ENCODE measurements at places on chromosomes 1 and 21.

DNA sequence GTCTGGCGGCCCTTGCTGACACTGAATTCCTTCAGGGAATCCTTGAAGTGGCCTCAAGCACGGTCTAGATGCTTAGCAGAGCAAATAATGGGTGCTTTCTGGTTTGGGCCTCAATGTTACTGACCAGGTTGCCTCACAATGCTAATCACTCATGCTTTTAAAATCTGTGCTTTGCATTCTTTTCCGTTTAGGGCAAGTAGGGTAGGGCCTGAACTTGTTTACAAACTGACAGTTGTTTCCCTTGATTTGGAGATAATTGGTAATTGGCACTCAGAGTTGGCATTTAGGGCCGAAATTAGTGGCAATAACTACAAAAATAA, 1.4 kb downstream of the VPS13D start:
- no peak for DNase-seq

DNA sequence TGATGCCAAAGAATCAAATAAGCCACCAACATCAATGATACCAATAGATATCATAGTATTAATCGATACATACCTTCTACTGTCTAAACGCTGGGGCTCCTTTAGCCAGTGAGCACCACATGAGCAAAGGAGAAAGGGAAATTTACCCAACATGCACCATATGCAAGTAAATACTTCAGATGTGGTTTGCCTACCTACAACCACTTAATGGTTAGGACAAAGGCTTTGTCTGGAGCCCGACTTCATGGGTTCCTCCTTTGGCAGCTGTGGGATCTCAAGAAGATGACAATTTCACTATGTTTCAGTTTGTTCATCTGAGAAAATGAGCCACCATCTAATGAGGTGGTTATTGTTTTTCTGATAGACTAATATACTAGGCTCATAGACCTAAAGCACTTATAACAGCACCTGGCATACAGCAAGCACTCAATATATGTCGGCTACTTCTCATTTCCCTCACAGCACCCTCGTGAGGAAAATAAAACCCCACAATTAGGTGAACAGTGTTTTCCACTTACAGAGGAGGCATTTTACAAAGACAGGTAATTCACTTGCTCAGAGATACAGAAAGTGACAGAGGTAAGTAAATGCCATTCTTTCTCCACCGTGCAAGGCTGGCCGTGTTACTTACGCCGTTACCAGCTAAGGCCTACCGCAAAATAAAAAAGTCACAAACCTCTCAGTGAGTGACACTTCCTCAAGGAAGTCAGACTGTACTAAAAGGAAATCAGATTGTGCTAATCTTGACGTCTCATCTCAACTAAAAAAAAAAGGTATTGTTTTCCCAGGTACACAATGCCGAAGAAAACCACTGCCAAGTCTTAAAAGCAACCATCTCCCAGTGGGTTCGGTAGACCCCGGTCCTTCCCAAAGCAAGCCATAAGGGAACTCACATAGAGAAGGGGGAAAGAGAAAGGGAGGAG, 1.6 kb downstream of the TTC13 start:
- DNase-seq = no peak

DNA sequence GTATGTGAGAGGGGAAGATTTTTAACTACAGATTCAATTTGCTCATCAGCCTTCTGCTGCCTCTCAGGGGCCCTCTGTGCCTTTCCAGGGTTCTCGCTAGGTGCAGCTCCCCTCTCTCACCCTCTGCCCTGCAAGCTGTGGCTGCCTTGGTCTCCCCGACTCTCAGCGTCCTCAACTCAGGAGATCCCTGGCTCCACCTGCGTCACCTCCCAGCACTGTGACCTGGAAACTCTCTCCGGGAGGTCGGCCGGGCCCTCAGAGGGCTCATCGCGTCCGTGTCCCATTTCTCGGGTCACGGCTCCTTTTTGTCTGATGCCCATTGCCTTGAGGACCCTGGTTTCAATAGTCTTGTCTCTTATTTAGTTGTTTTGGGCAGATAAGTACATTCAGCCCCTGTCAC, 63.5 kb upstream of the ADARB1 start:
- peak; percentile 64 for DNase-seq

GRCh38 chr1:14842891-14843290, 244.4 kb downstream of the KAZN start:
- DNase-seq = no peak

GRCh38 chr1:212506666-212507065, 73.9 kb downstream of the NENF start:
- no peak for DNase-seq

GRCh38 chr1:115198938-115199337, 109.6 kb upstream of the TSPAN2 start:
- DNase-seq = peak; percentile 19

DNA sequence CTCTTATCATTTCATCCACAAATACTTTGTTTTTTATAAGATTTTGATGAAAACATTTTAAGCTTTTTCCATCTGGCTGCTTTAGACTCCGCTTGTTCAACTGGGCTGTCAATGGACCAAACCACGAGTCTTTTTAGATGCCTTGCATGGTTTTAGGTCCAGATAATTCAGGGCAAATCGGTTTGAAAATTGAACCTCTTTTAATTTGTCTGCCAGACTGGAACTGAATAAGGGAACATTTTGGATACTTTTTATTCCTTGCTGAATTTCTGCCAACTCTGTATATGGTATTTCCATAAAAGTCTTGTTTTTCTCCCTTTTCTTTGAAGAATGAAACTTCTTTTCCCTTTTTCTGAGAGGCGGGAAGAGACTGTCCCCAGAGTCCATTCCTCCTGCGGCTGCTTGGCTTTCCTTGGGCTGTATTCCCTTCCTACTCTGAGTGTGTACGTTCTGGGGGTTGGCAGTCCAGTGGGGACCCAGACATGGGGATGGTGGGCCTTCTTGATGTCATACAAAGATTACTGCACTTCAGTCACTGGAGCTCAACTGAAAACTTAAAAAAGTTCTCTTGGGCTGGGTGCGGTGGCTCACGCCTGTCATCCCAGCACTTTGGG, 46.5 kb upstream of the CNN3 start:
- no peak for DNase-seq

DNA sequence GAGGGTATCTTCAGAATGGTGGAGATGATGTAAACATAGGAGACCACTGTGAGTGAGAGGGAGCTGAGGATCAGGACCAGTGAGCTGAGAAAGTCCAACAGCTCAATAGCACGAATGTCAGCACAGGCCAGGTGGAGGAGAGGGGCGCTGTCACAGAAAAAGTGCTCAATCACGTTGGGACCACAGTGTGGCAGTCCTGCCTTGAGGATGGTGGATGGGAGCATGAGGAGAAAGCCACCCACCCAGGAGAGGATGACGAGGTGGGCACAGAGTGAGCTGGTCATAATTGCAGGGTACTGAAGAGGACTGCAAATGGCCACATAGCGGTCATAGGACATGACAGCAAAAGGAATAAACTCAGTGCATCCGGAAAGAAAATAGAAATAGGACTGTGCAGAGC, 8.1 kb downstream of the OR11L1 start:
- DNase-seq = no peak

GRCh38 chr1:185045814-185046492, 595 bp downstream of the RNF2 start:
- peak; percentile 77 for DNase-seq

GRCh38 chr1:119327094-119327449, 41.5 kb upstream of the HAO2 start:
- DNase-seq = no peak

DNA sequence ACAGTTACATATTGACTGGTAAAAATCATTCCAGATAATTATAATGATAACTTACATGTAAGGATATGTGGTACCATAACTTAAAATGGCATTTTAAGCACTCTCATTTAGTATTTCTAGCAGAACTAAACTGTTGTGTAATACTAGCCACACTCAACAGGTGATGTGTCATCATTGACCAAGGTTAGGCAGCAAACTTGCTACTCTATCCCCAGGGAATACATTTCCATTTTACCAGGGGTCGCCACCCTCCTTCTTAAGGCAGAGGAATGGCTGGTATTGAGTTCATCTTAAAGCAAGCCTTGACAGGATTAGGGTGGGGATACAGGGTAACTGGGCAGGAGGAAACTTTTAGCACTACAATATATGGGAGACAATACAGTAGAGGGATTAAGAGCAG, 259.8 kb upstream of the CAMK1G start:
- DNase-seq = no peak

DNA sequence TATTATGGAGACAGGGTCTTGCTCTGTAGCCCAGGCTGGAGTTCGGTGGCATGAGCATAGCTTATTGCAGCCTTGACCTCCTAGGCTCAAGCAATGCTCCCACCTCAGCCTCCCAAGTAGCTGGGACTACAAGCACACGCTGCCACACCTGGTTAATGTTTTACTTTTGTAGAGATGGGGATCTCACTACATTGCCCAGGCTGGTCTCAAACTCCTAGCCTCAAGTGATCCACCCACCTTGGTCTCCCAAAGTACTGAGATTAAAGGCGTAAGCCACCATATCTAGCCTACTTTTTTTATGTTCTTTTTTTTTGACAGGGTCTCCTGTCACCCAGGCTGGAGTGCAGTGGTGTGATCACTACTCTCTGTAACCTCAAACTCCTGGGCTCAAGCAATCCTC, 5.9 kb upstream of the BCL2L15 start:
- no peak for DNase-seq

- no peak for DNase-seq
Observed at GRCh38 chr1:56803561-56804156, 15.5 kb downstream of the FYB2 start.

- no peak for DNase-seq
Observed at GRCh38 chr1:37362594-37363385, 111.6 kb upstream of the ZC3H12A start.

DNA sequence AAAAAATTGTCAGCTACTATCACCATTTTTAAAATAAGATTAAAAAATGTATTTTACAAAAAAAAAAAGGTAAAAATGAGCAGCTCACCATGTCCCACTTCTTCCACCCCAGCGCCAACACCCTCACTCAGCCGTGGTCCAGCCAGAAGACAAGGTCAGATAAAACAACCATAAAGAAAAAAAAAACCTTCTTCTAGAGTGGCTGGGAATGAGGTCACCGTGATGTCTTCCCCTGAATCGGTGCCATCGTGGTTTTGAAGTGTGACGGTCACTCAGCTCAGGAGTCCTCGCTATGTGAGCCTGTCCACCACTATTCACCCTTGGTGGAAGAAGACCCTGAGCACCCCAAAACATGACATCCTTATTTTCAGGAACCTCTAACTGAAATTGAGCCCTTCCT, 38.1 kb downstream of the B3GALT5 start:
- no peak for DNase-seq

GRCh38 chr21:44089001-44089911, 17.9 kb upstream of the PWP2 start:
- DNase-seq = peak; percentile 80

GRCh38 chr1:240021709-240022108, 70.0 kb upstream of the FMN2 start:
- DNase-seq = no peak

DNA sequence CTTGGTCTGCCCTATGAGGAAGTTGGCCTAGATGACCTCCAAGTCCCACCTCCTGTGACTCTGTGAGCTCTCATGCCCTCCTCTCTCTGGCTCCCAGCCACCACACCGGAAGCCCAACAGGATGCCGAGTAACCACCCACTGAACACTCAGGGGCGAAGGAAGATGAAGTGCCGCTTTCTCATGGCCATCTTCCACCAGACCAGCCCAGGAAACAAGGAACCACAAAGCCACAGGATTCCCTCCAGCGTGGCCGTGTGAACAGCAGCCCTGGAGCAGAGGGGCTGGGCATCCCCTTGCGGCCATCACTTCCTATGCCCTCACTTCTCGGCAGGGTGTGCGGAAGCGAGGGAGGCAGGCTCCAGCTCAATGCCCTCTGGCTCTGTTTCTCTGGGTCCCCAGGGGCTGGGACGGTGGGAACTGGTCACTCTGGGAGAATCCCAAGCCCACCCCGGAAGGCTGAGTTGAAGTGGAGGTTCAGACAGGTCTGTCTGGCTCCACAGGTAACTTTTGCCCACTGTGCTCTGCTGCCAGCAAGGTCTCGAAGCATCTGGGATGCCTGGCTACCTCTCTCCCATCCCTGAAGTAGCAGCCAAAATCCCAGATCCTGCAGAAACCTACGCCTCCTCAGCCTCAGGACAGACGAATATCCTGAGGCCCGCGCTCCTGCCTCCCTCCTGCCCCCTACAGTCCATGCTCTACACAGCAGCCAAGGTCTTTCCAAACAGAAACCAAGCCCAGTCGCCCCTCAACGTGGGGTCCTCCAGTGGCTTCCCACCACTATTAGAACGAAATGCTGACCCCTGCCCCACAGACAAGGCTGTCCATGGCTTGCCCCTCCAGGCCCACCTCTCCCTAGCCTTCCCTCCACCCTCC, 44.2 kb upstream of the ECE1 start:
- peak; percentile 63 for DNase-seq

GRCh38 chr21:36466061-36466511, 13.8 kb downstream of the CLDN14 start:
- no peak for DNase-seq

DNA sequence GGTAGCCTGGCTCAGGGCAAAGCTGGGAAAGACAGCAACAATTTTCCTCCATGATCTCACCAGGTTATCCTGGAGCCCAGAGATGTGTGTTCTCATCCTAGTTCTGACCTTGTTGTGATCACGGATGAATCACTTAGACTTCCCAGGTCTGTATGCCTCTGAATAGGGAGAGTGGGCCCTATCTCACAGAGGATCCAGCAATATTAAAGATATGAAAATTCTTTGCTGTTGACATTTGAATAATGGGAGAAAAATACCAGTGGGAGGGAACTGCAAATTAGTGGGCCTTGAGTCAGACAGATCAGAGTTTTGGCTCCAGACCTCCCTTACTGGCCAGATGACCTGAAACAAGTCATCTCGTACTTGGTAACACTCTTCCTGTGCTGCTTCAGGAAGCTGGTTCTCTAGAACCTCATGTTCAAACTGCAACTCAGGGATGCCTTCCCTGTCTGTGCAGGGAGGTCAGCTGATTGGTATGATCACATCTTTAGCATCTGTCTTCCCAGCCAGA, 32.8 kb upstream of the RNF19B start:
- no peak for DNase-seq

DNA sequence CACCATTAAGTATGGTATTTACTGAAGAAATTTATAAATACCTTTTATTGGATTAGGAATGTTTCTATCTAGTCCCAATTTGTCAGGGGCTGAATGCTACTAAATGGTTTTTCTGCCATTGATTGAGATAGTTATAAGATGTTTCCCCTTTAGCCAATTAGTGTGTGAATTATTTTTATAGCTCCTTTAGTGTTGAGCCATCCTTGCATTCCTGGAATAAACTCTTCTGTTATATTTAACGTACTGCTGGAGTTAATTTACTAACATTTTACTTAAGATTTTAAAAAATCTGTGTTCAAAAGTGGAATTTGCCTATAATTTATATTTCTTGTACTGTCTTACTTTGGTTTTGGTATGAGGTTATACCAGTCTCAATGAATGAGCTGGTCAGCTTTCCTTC, 25.4 kb upstream of the LRRC3 start:
- DNase-seq = no peak
